ENCODE measurements at places on chromosomes 1 and 21.

DNA sequence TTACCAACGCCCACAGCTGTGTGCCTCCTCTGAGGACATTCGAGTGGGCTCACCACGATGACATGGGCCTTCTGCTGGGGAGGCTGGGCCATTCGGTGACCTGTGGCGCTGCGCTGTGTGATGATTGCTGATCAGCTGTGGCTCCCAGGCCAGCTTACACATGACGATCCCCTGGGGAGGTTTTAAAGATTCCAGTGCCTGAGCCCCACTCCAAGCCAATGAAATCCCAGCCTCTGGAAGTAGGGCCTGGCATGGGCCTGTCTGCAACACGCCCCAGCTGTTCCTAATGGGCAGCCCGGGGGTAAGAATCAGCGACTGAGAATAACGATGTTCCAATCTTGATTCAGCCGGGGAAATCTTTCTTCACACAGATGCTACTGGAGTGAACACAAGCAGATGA, 153.7 kb downstream of the KCNJ6 start:
- no peak for DNase-seq

GRCh38 chr1:209839875-209840546, 12.2 kb downstream of the UTP25 start:
- peak; percentile 88 for DNase-seq

GRCh38 chr1:246827396-246827795, 103.2 kb downstream of the SCCPDH start:
- no peak for DNase-seq

DNA sequence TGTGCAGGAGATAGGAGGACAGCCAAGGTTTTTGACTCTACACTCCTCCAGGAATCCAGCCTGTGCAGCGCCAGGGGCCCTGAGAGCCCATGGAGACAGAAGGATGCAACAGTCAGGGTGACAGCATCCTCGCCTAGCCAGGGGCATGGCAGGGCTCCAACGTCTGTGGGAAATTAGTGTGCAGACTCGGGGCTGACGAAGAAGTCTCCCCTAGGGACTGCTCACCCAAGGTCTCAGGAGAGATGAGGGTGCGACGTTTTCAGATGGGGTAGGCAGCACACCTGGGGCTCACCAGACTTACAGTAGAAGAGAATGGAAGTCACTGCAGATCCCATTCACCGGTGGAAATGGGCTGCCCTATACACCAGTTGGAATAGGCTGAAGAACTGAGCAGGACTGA, 241.7 kb downstream of the SETD4 start:
- DNase-seq: no peak

- DNase-seq: peak; percentile 43
Measured at GRCh38 chr1:93758842-93759515, 77.3 kb upstream of the BCAR3 start.

DNA sequence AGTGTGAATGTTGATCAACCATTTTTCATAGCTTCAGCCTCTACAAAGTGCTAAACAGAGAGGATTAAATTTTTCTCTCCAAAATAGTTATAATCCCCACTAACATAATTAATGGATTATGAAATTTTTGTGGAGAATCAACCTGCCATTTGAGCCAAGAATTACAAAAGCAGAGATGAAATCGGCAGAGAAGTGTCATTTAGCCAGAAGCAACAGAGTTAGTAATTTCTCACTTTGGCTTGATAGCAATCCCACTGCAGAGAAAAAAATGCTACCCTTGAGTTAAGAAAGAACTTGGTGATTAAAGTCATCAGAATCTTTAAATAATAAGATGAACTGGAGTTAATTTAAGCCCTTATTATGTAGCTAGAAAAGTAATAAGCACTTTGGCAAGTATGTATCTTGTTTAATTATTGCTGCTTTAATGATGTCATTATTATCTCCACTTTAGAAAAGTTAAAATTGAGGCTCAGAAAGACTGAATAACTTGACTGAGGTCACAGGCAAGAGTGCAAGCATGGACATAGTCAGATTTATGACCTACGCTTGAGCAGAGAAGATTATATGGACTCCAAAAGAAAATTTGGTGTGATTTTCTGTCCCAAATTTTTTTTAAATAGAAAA, 37.3 kb downstream of the RGS4 start:
- DNase-seq: no peak

GRCh38 chr1:174114788-174115448, 44.4 kb upstream of the RABGAP1L start:
- DNase-seq: peak; percentile 50

GRCh38 chr1:16612332-16613172, 812 bp downstream of the NBPF1 start:
- peak; percentile 76 for DNase-seq
